Kidney glomerular epithelial cell (primary cell): ENCODE measurements at places on chromosomes 7 and 10.

DNA sequence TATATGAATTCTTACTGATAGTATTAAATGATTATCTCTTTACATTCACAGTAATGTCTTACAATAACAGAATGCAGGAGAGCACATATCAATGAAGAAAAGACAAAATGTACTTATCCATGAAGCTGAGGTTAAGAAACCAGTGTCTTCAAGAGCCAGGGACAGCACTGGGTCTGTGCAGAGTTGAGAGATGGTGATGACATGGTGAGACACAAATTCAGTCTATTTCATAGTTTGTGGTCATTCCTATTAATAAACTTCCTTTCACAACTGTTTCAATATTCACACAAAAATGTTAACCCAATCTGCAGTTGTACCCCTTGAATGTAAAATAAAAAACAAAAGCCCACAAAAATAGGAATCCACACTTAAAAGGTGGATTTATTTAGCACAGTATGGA, 5.3 kb upstream of the MAGI2 start:
- DNase-seq, result no peak

- DNase-seq, result no peak
Observed at GRCh38 chr7:99111591-99111990, 32.3 kb downstream of the SMURF1 start.

- no peak for DNase-seq
Observed at GRCh38 chr10:31383810-31384588, 65.0 kb downstream of the ZEB1 start.

GRCh38 chr7:16934722-16935340, 53.0 kb upstream of the AGR3 start:
- DNase-seq, result no peak

- DNase-seq, result no peak
Observed at GRCh38 chr7:116652793-116653192, 19.2 kb upstream of the MET start.

DNA sequence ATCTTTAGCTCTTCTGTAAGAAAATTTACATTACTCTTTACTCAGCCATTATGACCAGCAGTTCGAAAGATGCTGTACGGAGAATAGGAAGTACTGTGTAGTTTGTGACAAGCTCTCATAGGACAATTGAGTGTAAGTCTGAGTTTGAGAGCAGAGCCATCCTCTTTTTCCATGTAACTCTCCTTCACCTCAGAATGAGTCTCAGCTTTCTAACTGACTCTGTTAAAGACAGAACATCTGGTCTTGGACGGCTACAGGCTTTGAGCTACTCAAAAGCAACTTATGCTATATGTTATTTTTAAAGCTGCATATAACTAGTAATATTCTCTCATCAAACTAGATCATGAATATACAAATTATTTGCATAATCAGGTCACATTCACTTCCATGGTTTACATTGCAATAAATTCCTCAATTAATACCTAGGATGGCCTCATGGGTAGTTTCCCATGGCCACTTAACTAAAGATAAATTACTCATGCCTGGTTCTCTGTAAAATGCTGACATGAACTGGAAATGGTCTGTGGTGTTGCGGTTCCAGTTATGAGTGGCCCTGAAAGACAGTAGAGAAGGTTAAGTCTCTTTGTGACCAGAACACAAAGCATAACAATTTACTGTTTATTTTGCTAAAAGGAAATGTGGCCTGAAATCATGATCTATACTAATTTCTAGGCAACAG, 358.7 kb downstream of the PHF14 start:
- DNase-seq, result no peak

DNA sequence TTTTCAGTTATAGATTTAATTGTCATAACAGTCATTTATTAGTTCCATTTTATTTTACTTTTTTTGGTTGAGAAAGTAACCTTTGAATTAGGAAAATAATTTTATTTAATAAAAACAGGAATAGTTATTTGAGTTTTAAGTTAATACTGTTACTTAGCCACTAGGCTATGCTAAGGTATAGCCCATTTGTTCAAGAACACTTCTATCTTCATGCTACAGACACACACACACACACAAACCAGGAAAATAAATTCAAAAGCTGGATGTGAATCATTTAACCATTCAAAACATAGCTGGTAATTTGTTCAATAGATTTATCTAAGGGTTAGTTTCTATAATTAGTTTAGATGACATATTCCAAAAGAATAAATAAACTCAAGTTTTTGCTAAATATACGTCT, 148.4 kb downstream of the RNF133 start:
- DNase-seq, result peak; percentile 27
